Calu3 (cell line): ENCODE measurements at places on chromosomes 3 and 15.
A peak's percentile ranks its signal among the peaks of the same experiment; 100 is the strongest.

GRCh38 chr3:30702828-30703397 is 96.5 kb downstream of the TGFBR2 start:
- DNase-seq: no peak

DNA sequence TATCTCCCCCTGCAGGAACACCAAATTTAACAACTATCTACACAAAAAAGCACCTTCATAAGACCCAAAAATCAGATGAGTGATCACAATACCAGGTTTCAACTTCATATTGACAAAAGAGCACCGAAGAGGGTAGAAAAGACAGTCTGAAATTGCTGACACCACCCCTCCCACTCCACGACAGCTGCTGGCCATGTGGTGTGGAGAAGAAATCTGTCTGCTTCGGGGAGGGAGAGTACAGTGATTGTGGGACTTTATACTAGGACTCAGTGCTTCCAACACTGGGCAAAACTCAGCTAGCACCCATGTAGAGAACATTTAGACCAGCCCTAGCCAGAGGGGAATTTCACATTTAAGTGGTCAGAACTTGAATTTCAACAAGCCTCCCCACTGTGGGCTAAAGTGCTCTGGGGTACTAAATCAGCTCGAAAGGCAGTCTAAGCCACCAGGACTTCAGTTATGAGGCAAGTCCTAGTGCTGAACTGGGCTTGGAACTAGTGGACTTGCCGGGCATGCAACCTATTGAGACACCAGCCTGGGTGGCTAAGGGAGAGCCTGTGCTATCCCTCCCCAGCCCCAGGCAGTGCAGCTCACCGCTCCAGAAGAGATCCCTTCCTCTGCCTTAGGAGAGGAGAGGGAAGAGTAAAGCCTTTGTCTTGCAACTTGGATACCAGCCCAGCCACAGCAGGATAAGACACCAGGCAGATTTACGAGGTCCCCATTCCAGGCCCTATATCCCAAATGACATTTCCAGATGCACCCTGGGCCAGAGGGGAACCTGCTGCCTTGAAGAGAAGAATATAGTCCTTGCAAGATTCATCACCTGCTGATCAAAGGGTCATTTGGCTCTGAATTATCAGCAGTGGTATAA is 44.6 kb upstream of the POU1F1 start:
- DNase-seq: no peak

GRCh38 chr15:36432161-36432560 is 147.3 kb upstream of the CDIN1 start:
- DNase-seq: no peak

DNA sequence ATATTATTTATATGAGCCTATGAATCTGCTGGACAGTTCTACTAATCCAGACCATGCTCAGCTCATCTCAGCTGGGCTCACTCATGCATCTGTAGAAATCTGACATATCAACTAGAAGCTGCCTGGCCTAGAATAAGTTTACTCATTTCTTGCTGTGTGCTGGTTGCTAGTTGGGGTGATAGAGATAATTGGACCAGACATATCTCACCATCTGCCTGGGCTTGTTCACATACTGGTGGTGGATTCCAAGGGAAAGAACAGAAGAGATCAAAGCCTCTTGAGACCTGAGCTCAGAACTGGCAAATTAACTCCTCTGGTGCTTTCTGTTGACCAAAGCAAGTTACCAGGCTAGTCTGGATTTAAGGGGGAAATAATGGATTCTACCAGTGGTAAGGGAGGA is 109.1 kb downstream of the NSUN3 start:
- DNase-seq: no peak

- peak; percentile 15 for DNase-seq
Measured at GRCh38 chr15:68829068-68829467, 8.4 kb upstream of the ANP32A start.

DNA sequence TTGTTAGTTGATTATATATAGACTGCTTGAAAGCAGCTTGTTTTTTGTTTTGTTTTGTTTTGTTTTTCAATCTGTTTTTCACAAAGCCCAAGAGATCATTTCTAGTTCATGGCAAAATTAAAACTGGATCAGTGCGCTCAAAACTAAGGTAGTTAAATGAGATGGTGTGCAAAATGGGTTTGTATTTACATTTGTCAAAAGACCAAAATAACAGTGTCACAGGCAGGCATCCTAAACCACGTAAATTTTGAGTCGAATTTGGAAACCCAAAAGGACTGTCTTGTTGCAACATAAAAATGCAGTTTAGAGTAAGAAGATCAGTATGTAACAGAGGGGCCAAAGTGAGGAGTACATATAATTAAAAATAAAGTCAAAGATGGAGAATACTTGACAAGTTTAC is 2.4 kb downstream of the DMXL2 start:
- no peak for DNase-seq

DNA sequence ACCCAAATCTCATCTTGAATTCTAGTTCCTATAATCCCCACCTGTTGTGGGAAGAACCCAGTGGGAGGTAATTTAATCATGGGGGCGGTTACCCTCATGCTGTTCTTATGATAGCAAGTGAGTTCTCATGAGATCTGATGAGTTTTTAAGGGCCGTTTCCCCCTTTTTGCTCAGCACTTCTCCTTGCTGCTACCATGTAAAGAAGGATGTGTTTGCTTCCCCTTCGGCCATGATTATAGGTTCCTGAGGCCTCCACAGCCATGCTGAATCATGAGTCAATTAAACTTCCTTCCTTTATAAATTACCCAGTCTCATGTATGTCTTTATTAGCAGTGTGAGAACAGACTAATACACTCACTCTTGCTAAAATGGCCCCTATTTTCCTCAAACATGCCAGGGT is 374.7 kb downstream of the TUSC7 start:
- DNase-seq: no peak

GRCh38 chr3:170290194-170290593 is 67.3 kb upstream of the SKIL start:
- no peak for DNase-seq

DNA sequence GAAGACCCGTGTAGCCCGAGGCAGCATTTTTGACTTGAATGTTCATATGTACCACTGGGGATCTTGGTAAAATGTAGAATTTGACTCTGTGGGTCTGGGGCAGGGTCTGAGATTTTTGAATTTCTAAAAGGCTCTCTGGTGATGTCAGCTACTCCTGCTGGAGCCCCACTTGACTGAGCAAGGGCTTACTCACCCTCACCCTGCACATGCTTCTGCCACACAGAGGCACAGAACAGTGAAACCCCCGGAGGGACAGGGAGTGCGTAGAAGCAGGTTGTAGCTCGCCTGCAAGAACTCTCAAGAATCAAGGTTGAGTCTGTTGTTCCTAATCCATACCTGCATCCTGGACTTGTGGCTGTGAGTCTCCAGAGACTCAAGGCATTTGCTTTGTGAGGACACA is 41.1 kb downstream of the SLCO3A1 start:
- no peak for DNase-seq

DNA sequence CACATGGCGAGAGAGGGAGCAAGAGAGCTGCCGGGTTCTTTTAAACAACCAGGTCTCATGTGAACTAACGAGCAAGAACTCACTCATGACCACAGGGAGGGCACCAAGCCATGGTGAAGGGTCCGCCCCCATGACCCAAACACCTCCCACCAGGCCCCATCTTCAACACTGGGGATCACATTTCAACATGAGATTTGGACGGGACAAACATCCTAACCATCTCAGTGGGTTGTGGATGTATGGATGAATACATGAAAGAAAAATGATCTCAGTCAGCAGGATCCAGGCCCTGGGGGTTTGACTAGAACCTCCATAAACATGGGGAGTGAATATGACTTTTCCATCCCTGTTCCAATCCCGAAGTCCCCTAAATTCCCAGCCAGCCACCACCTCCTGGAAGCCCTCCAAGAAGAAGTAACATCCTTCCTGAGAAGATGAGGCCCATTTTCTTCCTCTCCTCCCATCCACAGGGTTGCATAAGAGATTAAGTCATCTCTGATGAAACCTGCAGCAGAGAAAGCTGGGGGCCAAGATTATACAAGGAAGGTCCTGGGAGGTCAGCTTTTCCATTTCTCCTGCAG is 9.5 kb downstream of the CAV3 start:
- no peak for DNase-seq

- DNase-seq: peak; percentile 2
Measured at GRCh38 chr3:51024765-51025632, 350.3 kb downstream of the DOCK3 start.

GRCh38 chr3:139634111-139634635 is 43.6 kb downstream of the NMNAT3 start:
- no peak for DNase-seq

- peak; percentile 94 for DNase-seq
Measured at GRCh38 chr3:134600685-134601463, 49.9 kb downstream of the KY start.

GRCh38 chr3:32398531-32398930 is 6.9 kb downstream of the CMTM7 start:
- no peak for DNase-seq

DNA sequence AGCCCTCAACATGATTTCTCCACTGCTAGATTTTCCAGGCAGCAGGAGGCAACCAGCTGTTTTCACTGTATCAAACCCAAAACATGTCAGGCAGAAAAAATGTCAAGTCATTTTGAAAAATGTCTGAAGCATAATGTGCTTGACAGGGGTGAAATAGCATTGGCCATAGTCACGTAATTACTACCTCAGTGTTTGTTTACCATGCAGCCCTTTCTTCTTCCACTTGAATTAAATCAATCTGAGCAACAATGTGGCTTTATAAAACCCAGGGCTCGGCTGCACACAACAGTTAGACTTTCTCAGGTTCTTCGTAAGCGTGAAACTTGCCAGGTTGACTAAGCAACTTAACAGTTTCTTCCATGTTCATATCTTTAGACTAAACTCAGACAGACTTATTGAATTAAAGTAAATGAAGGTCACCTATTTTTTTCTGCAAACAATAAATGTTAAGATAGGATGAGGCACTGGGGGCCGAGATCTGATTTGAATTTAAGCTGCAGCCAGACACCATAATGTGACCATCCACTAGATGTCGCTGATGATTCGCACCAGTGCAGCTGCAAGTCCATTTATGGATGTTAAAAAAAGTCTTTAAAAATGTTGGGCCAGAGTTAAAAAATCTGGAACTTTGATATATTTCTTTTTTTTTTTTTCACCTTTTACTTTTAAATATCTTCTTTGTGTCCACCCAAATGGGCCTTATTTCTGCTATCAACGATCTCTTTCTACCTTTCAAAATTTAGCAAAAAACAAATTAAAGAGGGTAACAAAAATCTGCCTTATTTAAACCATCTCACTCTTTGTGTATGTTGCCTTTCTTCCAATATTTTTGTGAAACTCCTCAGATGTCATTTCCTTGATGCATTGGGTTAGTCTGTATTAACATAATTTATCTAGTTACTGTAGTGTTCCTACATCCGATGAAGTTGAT is 305.9 kb downstream of the CACNA2D3 start:
- DNase-seq: peak; percentile 60

DNA sequence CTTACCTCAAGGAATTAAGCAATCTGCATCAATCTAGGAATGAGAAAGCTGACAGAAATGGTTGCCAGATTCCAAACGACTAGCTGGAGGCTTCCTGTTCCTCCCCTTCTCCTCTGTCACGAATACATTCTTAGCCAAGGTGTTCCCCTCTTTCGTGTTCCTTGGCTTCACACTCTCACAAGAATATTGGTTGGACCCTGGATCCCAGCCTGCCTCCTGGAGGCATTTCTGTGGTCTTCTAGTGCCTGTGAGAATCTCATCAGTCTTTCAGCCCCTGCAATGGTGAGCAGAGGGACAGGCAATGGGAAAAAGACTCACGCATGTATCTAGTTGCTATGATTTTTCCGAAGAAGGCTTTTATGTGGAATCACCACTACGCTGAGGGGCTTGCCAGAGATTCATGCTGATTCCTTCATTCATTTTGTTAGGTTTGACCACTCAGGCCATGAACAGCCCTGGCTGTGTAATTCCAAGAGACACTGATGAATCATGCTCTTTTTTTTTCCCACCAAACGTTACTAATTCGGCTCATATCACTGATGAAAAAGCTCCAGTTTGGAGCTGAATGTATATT is 1.6 kb upstream of the P3H2 start:
- DNase-seq: no peak

- peak; percentile 6 for DNase-seq
Measured at GRCh38 chr3:107103786-107104185, 273.5 kb upstream of the CCDC54 start.

GRCh38 chr15:72994534-72995177 is 57.6 kb upstream of the NEO1 start:
- DNase-seq: no peak

GRCh38 chr3:123071146-123071545 is 4.3 kb downstream of the PDIA5 start:
- no peak for DNase-seq

DNA sequence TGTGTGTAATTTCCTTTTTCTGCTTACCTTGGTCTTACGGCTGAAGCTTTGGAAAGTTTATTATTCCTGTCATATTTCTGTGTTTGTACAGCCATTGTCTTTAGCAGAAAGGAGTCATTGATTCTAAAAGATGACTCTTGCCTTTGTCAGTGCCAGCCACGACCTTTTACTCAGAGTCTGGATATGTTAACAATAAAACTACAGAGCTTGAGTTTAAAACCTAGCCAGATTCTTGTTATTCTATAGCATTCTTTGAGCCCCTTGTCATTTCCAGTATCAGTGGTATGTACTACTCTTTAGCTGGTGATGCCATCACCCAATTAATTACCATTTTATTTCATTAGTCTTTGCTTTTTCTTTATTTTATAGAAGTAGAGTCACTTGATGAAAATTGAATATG is 142.4 kb downstream of the TCF12 start:
- DNase-seq: peak; percentile 33

GRCh38 chr3:33786565-33787327 is 11.7 kb upstream of the PDCD6IP start:
- DNase-seq: no peak

DNA sequence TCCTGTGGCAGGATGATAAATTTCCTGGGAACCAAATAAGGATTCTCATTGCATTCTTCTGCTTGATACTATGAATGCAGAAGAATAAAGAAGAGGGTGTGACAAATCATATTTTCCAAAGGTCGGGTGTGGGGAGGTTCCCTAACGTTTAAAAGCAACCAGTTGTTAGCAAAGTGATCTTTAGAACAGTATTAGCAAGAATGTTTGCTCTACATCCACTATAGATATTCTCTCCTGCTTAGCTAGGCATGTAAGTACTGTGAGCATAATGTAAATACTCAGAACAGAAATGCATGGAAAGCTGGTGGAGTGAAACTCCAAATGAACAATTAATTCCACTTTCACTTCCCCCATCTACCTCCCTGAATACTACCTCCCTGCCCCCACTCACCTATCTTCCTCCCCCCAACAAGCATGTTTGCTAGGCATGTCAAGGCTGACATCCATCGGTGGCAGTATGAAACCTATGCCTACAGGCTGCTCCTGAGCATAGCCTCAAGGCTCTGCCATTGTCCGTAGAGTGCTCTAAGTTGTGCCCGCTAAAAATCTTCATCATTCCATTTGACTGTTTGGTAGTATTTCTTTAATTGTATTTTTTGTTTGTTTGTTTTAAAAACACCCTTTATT is 329.7 kb downstream of the TIGIT start:
- no peak for DNase-seq

DNA sequence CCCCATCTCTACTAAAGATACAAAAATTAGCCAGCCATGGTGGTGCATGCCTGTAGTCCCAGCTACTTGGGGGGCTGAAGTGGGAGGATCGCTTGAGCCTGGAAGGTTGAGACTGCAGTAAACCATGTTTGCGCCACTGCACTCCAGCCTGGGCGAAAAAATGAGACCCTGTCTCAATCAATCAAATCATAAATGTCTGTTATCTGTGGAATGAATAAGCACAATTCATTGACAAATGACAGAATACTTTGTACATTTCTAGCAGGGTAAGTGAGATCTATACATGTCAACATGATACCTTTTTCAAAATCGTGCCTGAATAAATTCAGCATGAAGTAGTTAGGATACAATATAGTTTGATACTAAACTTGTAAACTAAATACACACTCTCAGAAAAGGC is 181.2 kb downstream of the FOXP1 start:
- DNase-seq: no peak

GRCh38 chr15:69636169-69636915 is 183.7 kb downstream of the RPLP1 start:
- no peak for DNase-seq
